ENCODE measurements at places on chromosomes 6 and 20.

GRCh38 chr6:29531668-29532067 lies 27.9 kb downstream of the UBD start:
- DNase-seq: no peak

- DNase-seq: no peak
Measured at GRCh38 chr6:10403385-10404106, 11.3 kb downstream of the TFAP2A start.

- DNase-seq: no peak
Measured at GRCh38 chr6:32551410-32551809, 21.3 kb upstream of the HLA-DRB5 start.

DNA sequence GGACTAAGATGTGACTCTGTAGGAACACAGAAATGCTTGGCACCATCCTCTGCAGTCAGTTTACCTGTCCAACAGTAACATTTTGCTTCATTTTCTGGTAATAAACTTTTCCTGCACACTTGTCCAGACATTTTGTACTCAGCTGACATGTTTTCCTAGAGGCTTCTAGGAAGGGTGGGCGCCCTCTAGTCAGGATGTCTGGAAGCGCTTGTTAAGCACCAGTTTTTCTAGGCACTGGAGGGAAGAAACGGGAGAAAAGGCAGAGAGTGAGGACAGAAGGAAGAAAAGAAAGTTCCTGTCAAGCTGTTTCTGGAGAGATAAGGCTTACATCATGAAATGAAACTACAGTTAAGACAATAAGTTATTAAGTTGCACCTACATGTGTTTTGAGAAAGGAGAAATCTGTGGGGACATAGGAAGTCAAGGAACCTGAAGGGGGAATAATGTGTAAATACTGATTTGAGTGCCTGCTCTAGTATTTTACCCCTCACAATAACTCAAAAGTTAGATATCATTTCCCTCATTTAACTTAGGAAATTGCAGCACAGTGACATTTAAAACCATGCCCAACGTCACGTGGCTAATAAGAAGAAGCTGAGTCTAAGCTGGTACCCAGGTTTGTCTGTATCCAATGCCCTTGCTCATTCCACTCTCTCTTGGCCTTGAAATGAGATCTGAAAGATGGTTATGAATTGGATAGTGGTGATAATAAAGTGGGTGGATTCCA lies 42.7 kb upstream of the TNFRSF21 start:
- DNase-seq: no peak

DNA sequence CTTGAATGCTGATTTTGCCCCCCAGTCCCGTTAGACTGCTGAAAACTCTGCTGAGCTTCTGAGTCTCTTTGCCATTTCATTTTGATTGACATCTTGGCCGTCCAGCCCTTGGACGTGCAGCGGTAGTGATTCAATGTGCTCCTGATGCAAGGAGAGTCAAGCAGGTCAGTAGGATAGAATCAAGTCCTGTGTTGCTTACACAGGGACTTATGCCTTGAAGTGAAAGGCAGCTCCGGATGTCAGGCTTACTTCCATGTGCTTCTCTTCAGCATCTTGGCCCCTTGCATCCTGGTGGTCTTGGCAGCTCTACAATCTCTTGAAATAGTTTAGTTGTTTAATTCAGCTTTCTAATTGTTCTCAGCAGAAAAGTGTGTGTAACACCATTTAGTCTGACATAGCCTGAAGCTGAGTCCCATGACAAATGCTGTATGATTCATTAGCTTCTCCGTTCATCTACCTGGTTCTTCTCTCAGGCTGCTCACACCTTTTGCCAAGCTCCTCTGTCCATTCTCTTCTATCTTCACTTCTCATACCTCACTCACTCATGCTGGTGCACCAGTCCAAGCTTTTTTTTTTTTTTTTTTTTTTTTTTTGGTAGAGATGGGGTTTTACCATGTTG lies 76.0 kb downstream of the EZR start:
- DNase-seq: no peak

GRCh38 chr6:166814390-166814789 lies 142.0 kb downstream of the RNASET2 start:
- DNase-seq: no peak
